ENCODE measurements at places on chromosomes 11 and 22. TPM values are rescaled to one million over a fixed set of nuclear protein-coding genes. Genes with fewer than 3 reads are reported as not detected.
A peak's percentile ranks its signal among the peaks of the same experiment; 100 is the strongest.

- DNase-seq: no peak
These were observed 11.6 kb downstream of the IL2RB start for GRCh38 chr22:37137903-37138665.

- DNase-seq: no peak
These were observed 29.7 kb upstream of the TEF start for GRCh38 chr22:41352058-41352457.

- no peak for DNase-seq
These were observed 2171.4 kb downstream of the LRRC4C start for GRCh38 chr11:39288011-39288410.

DNA sequence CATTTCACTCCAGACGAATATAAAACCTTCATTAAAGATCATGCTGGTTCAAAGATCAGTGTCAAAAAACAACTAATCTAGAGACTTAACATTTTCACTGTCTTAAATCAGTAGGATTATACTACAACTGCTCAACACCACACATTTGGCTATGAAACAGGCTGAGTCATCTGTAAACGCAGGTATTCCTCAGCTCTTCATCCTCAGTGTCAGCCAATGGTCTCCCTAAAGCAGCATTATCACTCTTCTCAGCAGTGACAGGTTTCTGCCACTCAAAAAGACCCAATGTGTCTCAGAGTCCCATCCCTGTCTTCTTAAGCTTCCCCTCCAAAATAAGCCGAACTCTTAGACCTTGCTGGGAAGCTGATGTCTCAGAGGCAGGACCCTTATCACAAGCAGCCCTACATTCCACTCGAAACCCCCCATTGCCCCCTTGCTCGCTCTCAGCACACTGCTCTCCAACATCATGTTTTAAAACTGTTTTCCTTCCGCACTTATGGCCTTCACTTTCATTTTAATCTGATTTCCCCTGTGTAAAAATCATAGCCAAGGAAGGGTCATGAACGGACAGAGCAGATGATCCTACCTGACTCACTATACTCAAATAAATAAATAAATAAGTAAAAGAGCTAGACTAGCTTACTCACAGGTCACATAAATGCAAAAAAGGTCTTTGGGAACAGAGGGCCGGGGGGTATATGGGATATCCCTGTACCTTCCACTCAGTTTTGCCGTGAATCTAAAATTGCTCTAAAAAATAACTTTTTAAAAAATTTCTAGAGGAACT lies 23.0 kb downstream of the CDON start:
- no peak for DNase-seq

DNA sequence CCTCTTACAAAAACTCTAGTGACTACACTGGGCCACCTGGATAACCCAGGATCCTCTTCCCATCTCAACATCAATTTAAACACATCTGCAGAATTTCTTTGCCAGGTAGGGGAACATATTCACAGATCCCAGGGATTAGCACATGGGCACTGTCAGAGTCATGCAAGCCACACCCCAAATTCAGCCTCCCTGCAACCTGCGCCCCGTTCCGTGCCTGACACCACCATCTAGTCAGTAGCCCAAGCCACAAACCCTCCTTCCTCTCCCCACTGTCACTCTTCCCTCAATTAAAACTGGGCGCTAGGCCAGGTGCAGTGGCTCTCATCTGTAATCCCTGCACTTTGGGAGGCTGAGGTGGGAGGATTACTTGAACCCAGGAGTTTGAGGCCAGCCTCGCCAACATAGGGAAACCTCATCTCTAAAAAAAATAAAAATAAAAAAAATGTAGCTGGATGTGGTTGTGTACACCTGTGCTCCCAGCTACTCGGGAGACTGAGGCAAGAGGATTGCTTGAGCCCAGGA lies 6.4 kb downstream of the FADD start:
- no peak for DNase-seq

- DNase-seq: no peak
These were observed 39.2 kb upstream of the RAPSN start for GRCh38 chr11:47488111-47488510.

- no peak for DNase-seq
These were observed 45.4 kb downstream of the AAMDC start for GRCh38 chr11:77866336-77866735.

- no peak for DNase-seq
These were observed 133.0 kb downstream of the NAV2 start for GRCh38 chr11:19845626-19846025.

DNA sequence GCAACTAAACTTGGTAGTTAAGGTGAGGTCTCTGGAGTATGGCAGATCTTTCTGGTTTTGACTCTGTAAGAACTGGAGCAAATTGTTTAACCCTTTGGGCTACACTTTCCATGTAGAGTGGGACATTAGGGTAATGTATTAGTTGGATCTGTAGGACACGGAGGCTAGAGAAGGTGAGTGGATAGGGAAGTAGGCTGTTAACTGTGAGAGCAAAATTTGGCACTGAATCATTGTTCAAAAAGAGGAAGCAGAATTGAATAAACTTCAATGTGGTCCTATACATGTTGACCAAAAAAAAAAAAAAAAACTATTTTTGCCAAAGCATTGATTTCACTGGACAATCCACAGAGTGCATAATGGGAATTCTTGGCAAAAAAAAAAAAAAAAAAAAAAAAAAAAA lies 370.2 kb upstream of the CHORDC1 start:
- DNase-seq: no peak

GRCh38 chr22:36548606-36549005 lies 19.6 kb upstream of the EIF3D start:
- DNase-seq: no peak

DNA sequence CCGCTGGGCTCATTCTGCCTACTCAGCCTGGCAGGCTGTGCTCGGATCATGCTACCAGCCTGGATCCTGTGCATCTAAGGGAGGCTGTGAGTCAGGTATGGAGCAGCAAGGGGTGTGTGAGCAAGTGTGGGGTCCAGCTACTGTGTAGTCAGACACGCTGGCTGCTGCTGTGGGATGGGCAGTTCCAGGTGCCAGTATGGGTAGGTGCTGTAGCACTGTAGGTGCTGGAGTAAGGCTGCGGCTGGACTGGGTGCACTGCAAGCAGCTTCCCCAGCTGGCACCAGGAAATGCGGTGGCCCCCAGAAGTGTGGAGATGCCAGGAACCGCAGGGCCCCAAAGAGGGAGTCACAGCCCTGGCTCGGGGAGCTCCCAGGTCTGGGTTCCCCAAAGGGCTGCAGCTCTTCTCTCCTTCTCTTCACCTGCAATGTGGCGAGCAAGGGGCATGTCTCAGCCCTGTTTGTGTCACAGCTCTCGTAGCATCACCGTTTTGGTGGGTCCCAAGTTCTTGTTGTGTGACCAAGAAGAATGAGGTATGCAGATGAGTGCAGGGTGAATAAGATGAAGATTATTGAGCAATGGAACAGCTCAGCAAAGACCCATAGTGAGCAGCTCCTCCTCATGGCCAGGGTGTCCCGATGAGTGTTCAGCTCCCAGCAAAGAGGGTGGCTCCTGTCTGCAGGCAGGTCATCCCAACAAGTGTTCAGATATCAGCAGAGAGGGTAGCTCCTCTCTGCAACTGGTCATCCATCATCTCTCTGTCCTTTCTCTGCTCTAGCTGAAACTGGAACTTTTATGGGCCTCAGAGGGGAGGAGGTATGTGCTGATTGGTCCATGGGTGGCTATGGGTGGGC lies 462.9 kb downstream of the TBC1D22A start:
- DNase-seq: no peak

- no peak for DNase-seq
These were observed 1122.3 kb downstream of the BRD1 start for GRCh38 chr22:48705159-48705916.

- DNase-seq: no peak
These were observed 14.0 kb downstream of the FAM118A start for GRCh38 chr22:45323695-45324094.

- DNase-seq: no peak
These were observed 2.2 kb upstream of the SIGIRR start for GRCh38 chr11:416757-417621.

DNA sequence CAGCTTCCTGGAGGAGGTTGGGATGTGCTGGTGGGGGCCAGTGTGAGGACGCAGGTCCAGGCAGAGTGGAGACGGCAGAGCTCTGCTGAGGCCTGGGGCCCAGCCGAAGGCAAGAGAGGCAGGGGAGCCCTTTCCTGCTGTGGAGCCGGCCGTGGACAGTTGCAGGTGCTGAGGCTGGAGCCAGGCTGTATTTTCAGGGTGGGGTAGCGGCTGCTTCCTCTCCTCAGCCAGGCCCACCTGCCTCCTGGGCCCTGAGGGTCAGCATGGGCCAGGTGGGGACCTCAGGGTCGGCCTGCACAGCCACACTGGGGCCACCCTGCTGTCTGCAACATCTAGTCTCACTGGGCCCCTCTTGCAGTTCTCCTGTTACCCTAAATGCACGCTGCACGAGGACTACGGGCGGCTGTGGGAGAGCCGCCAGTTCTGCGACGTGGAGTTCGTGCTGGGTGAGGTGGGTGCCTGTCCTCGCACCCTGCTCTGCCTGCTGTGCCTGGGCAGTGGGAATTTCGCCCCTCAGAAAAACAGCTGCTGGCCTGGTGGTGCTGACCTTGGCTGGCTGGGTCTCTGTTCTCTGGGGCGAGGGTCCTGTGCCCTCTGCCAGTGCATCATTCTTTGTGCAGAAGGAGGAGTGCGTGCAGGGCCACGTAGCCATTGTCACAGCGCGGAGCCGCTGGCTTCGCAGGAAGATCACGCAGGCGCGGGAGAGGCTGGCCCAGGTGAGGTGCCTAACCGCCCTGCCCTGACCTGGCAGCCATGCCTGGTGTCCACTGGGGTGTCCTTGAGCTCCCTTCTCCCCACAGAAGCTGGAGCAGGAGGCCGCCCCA lies 8.4 kb downstream of the THAP7 start:
- DNase-seq: no peak

- peak; percentile 77 for DNase-seq
These were observed 105.8 kb upstream of the SLC5A12 start for GRCh38 chr11:26827567-26828081.

- no peak for DNase-seq
These were observed 48.0 kb downstream of the IGF2 start for GRCh38 chr11:2091112-2091746.

GRCh38 chr11:74909812-74910211 lies 39.1 kb downstream of the XRRA1 start:
- no peak for DNase-seq

DNA sequence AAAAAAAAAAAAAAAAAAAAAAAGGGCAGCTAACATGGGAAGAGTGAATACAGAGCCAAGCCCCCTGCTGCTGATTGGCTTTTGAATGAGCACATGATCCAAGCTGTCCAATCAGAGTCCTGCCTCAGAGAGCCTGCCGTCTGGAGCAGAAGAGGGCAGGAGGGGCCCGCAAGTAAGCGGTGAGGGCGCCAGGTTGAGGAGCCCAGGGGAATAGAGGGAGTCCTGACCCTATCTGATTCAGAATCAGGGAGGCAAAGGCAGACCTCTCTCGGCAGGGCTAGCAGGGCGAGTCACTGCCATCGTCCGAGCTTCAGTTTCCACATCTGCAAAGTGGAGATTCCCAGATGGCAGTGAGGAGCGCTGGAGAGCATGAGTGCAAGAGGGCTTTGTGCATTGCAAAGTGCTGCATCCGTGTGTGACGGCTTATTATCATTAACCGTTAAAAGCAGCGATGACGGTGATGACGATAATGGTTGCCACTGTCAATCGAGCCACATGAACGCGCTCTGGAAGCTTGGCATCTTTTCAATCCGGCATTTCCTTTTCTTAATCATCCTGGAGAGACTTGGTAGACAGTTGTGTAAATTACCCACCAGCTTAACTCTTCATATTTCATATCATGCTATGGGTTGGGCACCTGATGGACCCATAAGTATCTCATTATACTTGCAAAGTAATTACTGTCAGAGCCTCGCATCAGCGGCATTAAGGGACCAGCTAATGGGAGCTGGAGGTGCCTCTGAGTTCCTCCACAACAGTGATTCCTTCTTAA lies 68.6 kb upstream of the ATXN10 start:
- DNase-seq: no peak

- DNase-seq: no peak
These were observed 81.5 kb upstream of the MYOD1 start for GRCh38 chr11:17637901-17638300.

The SCUBE1 gene
- not detected for total RNA-seq

The OR4D11 gene
- not detected for total RNA-seq

The MS4A14 gene
- total RNA-seq: not detected

The FAM227A gene
- 1.0 TPM for total RNA-seq

The KCNQ1 gene
- total RNA-seq: 0.46 TPM

The RCOR2 gene
- total RNA-seq: 4.8 TPM

The RBMXL2 gene
- 0.14 TPM for total RNA-seq

The IL18BP gene
- total RNA-seq: 1.7 TPM

The FGF19 gene
- total RNA-seq: not detected
